NK-92 treated with Interleukin-12 subunit alpha and Interleukin-12 subunit beta, amount 100 ng/mL, for 24 hours (cell line): ENCODE measurements at places on chromosomes 1 and 21.

DNA sequence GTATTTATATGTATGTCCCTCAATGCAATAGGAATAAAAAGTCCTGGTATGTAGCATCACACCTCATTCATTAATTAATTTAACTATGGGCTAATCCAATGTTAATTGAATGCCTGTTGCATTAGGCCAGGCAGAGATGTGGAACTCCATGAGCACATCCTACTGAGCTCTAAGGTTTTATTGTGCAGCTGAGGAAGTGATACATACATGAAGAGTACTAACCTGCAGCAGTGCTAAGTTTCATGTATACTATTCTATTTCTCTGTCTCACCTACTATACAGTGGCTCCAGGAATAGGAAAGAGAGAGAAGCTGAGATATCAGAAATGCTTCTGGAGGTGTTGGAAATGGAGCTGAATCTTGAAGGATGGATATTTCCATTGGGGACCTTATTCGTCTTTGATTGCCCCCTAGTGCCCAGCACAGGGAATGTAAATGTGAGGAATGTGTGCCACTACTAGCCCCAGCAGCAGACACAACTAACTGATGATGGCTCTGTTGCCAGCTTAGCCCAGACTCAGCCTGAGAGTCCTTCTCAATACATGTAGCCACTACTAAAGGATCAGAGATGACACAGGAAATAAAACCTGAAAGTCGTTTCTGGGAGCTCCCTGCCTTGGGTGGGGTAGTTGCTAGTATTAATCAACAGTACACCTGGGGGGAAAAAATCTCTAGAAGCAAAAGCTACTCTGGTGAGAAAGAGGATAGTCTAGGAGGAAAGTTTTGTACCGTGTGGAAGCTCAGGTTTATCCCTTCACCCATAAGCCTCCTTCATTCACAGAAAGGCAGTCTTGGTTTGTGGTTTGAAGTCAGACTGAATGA, 173.3 kb upstream of the FOXD3 start:
- DNase-seq = peak; percentile 1

DNA sequence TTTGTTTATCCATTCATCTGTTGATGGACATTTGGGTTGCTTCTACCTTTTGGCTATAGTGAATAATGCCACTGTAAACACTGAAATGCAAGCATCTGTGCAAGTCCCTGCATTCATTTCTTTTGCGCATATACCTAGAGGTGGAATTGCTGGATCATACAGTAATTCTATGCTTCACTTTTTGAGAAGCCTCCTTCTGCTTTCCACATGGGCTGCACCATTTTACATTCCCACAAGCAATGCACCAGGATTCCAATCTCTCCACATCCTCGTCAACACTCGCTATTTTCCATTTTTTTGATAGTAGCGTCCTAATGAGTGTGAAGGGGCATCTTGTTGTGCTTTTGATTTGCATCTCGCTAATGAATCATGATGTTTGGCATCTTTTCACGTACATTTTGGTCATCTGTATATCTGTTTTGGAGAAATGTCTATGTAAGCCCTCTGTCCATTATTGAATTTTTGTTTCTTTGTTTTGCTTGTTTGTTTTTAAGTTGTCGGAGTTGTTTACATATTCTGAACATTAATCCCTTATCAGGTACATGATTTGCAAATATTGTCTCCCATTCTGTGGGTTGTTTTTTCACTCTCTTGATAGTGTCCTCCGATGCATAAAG, 335.4 kb downstream of the RRAGC start:
- no peak for DNase-seq

DNA sequence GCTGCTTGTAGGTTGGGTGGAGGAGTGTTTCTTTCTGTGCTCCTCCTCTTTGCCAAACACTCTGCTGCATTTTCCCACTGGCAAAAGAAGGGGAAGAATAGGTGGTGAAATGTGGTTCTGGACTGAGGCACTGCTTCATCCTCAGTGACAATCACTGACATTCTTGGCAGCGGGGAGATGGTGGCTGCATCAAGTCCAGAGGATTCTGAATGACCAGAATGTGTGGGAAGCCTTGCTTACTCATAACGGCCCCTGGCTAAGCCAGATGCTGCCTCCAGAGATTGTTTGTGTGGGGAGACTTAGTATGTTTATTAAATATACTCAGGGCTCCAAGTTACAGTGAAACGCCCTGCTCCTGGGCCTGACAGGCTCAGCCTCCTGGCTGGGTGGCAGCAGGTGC, 160.3 kb downstream of the CACNA1E start:
- no peak for DNase-seq

DNA sequence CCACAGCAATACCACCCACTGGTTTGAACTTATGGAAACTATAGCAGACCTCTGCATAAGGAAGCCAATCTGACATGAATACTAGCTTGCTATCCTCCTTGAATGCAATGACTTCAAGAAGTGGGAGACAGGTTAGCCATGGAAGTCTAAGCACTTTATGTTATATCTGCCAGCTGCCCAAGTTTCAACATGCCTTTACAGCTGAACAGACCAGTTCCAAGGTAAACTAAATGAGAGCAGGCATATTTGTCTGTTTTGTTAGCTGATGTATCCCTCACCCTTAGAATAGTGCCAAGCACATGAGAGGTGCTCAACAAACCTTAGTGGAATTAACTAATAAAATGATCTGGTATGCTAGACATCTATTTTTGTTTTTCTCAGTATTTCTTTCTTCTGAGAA, 65.1 kb downstream of the ALG14 start:
- DNase-seq = no peak

- DNase-seq = no peak
Observed at GRCh38 chr1:184556665-184557064, 169.8 kb downstream of the C1orf21 start.

- no peak for DNase-seq
Observed at GRCh38 chr21:40636026-40636425, 210.9 kb downstream of the DSCAM start.
